GM23338 (cell line): ENCODE measurements at places on chromosomes 5 and 9. TPM values are rescaled to one million over a fixed set of nuclear protein-coding genes. Genes with fewer than 3 reads are reported as not detected.

- peak; percentile 39 for DNase-seq
- no peaks in the 10 kb centered on the region for H3K36me3 ChIP-seq
- peak overlapping the region; percentile 58 for H3K4me3 ChIP-seq
Measured at GRCh38 chr9:95005278-95006143, 279.0 kb downstream of the AOPEP start.

DNA sequence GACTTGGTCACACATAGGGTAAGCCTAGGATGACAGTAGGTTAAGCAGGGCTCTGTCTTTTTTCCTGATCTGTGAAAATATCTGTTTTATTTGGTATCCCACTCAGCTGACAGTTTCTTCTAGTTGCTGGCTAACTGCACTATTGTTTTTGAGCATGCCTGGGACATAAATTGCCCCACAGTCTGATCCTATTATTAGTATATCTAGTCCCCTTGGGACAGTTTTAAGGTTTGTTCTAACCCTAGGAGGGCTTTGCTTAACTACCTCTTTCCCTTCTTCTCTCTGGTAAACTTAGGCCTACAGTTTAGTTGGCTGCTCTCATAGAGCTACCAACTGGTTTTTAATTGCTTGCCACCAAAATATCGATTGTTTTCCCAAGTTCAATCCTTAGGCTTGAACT lies 446.6 kb downstream of the ARHGEF28 start:
- no peak overlapping the region for H3K27ac ChIP-seq
- no peak overlapping the region for H3K4me3 ChIP-seq
- no peak for DNase-seq
- no peaks in the 10 kb centered on the region for H3K36me3 ChIP-seq
- no peaks in the 10 kb centered on the region for H3K4me1 ChIP-seq

DNA sequence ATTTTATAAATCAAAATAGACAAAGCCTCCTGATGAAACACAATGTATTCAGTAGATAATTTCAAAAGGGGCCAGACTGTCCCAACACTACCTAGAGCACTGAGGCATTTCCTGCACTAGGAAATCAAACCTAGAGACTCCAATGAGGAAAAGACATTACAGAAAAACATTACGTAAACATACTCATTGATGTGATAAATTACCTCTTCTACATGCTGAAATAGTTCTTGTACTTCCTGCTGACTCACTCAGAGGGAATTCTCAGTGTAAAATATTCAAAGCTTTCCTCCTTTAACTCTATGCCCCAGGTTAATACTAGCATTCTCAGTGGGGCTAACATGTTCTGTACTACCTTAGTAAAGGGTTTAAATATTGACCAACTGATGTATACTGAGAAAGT lies 178.0 kb downstream of the ESM1 start:
- no peak overlapping the region for H3K27ac ChIP-seq
- H3K27me3 ChIP-seq, result no peaks in the 10 kb centered on the region
- no peaks in the 10 kb centered on the region for H3K4me1 ChIP-seq
- H3K36me3 ChIP-seq, result no peaks in the 10 kb centered on the region

Gene CA9
- total RNA-seq, result not detected in 2 replicates
